COLO829 (cell line): ENCODE measurements at places on chromosomes 6 and 20.
A peak's percentile ranks its signal among the peaks of the same experiment; 100 is the strongest.

GRCh38 chr20:32018269-32019155, 8.3 kb downstream of the CCM2L start:
- DNase-seq = peak; percentile 58

- DNase-seq = peak; percentile 82
These were observed 46.8 kb upstream of the FAM83C start for GRCh38 chr20:35339007-35339406.

DNA sequence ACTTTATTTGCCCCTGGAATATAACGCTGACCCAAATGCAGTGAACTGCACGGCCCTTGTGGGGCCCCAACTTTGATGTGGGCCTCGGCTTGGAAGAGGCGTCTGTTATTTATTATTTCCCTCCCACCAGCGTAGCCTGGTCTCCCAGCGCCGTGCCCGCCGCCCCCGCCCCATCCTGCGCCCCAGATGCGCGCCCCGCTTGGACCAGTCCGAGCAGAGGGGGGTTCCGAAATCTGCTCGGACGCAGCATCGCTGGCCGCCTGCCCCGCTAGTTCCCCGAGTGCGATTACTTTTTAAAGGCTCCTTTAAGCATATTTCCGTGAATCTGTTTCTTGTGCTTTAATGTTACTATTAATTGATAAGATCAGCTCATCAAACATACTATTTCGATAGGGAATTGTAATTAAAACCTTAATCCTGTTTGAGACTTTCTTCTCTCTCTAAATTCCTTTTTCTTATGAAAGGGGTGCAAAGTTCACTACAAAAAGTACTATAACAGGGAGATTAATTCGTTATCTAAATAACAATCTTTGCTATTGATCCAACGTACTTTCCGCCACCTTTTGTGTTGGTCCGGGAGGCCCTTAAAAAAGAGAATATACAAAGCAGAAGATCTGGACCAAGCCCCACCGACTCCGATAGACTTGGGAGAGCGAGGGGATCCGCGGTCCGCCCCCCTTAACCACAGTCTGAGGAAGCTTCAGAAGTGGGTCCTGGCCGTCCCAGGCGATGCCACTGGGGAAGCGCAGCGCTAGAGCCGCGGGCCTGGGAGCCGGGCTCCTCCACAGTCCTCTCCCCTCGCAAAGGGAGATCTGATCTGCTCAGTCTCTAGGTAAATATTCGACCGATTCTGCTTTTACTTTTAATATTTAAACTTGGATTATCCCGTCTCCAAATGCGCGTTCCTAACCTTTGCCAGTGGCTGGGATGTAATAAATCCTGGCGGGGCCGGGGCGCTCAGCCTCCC, 10.2 kb downstream of the POU3F2 start:
- DNase-seq = no peak

GRCh38 chr6:44603044-44603686, 215.7 kb downstream of the CDC5L start:
- DNase-seq = no peak

GRCh38 chr6:121503589-121503991, 68.1 kb downstream of the GJA1 start:
- DNase-seq = no peak
